ENCODE measurements at places on chromosomes 6 and 20.

DNA sequence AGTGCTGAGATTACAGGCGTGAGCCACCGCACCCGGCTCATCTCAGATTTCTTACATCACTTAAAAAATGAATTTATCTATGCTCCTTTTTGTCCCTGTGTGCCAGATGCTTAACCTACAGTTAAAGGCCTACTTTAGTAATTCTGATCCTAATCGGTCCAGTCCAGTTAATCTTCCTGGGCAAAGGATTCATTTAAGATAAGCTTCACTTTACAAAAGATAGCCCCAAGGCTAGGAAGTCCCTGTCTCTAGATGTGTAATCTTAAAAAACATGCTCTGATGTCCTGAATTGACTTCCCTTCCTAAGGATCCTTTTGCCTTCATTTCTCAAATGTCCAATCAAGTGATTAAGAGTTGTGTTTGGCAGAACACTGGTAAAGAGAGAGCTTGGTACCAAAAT is 68.4 kb upstream of the IPCEF1 start:
- H3K4me1 ChIP-seq, result no peaks in the 10 kb centered on the region
- no peaks in the 10 kb centered on the region for H3K27me3 ChIP-seq
- no peaks in the 10 kb centered on the region for H3K36me3 ChIP-seq
- H3K4me3 ChIP-seq, result no peak overlapping the region

- no peaks in the 10 kb centered on the region for H3K27me3 ChIP-seq
- no peaks in the 10 kb centered on the region for H3K36me3 ChIP-seq
- H3K4me3 ChIP-seq, result no peak overlapping the region
- no peak for DNase-seq
- H3K4me1 ChIP-seq, result no peaks in the 10 kb centered on the region
These were observed 732.8 kb upstream of the CITED2 start for GRCh38 chr6:140107216-140107615.

- no peaks in the 10 kb centered on the region for H3K27me3 ChIP-seq
- no peaks in the 10 kb centered on the region for H3K4me1 ChIP-seq
- H3K36me3 ChIP-seq, result no peaks in the 10 kb centered on the region
- no peak overlapping the region for H3K4me3 ChIP-seq
- H3K27ac ChIP-seq, result no peak overlapping the region
These were observed 161.0 kb downstream of the CDK19 start for GRCh38 chr6:110654096-110654820.

GRCh38 chr6:84242265-84242664 is 14.8 kb upstream of the CEP162 start:
- H3K4me1 ChIP-seq, result no peaks in the 10 kb centered on the region
- no peak overlapping the region for H3K4me3 ChIP-seq
- H3K27ac ChIP-seq, result no peak overlapping the region
- H3K36me3 ChIP-seq, result no peaks in the 10 kb centered on the region

DNA sequence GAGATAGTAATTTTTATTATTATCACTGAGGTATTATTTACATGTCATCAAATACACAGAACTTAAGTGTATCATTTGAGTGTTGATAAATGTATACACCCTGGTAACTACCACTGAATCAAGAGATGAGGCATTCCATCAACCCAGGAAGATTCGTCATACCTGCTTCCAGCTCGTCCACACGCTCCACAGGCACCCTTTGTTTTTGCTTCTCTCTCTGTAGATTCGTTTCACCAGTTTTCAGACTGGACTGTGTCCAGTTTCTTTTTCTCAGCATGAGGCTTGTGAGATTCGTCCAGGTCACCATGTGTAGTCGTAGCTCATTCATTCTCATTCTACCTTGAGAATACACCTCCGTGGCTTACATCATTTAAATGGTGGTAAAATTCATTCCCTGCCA is 64.5 kb downstream of the BFSP1 start:
- no peaks in the 10 kb centered on the region for H3K36me3 ChIP-seq
- no peaks in the 10 kb centered on the region for H3K4me1 ChIP-seq
- no peak overlapping the region for H3K27ac ChIP-seq
- H3K4me3 ChIP-seq, result no peak overlapping the region

GRCh38 chr20:58708246-58708931 is 15.8 kb downstream of the NPEPL1 start:
- no peaks in the 10 kb centered on the region for H3K4me1 ChIP-seq
- H3K4me3 ChIP-seq, result no peak overlapping the region
- H3K36me3 ChIP-seq, result peaks cover 38% of the 10 kb centered on the region
- H3K27me3 ChIP-seq, result no peaks in the 10 kb centered on the region

GRCh38 chr20:3111995-3112394 is 27.5 kb upstream of the AVP start:
- no peak overlapping the region for H3K4me3 ChIP-seq
- peaks cover 24% of the 10 kb centered on the region for H3K36me3 ChIP-seq
- H3K27me3 ChIP-seq, result no peaks in the 10 kb centered on the region
- H3K4me1 ChIP-seq, result no peaks in the 10 kb centered on the region
- no peak for DNase-seq
- no peak overlapping the region for H3K27ac ChIP-seq

GRCh38 chr20:39619271-39619785 is 657.2 kb downstream of the DHX35 start:
- H3K4me3 ChIP-seq, result no peak overlapping the region
- H3K27me3 ChIP-seq, result no peaks in the 10 kb centered on the region
- H3K27ac ChIP-seq, result no peak overlapping the region

GRCh38 chr6:125700581-125701353 is 48.7 kb upstream of the HEY2 start:
- DNase-seq, result no peak
- H3K4me1 ChIP-seq, result no peaks in the 10 kb centered on the region
- H3K36me3 ChIP-seq, result no peaks in the 10 kb centered on the region
- H3K27me3 ChIP-seq, result peaks cover 9% of the 10 kb centered on the region

DNA sequence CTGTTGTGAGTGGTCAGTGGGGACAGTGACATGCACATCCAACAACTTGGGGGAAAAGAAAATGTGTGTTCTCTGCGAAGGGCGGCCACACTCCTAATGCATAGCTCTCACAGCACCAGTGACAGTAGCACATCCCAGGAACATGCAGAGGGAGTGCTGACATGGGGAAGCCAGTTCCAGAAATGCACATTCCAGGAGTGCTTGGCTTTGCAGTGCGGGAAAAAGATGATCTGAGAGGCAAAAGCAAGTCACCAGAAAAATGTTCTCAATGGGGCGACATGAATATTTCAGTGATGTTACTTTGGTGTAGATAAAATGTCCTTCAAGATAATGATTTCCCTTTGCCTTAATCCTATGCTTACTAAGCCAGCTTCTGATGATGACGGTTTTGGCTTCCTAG is 42.9 kb upstream of the PDE10A start:
- DNase-seq, result no peak
- H3K27ac ChIP-seq, result no peak overlapping the region
- no peaks in the 10 kb centered on the region for H3K36me3 ChIP-seq

DNA sequence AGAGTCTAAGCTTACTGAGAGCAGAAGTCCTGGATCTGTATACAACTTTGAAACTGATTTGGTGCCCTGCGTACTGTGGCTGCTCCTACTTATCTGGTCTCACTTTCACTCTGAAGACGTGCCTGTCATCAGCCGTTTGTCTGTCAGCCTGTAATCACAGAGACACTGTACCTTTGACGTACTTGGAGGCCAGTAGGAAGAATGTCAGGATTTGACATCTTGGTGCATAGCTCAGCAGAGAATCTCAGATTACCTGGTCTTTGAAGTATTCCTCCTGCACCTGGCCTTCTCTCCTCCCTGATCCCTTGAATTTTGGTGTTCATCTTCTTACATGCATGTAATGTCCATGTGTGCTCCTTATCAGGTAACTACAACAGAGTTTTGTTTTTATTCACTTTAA is 37.7 kb downstream of the DSE start:
- no peak overlapping the region for H3K4me3 ChIP-seq
- H3K27ac ChIP-seq, result no peak overlapping the region
- H3K4me1 ChIP-seq, result no peaks in the 10 kb centered on the region
- DNase-seq, result no peak
- no peaks in the 10 kb centered on the region for H3K27me3 ChIP-seq

DNA sequence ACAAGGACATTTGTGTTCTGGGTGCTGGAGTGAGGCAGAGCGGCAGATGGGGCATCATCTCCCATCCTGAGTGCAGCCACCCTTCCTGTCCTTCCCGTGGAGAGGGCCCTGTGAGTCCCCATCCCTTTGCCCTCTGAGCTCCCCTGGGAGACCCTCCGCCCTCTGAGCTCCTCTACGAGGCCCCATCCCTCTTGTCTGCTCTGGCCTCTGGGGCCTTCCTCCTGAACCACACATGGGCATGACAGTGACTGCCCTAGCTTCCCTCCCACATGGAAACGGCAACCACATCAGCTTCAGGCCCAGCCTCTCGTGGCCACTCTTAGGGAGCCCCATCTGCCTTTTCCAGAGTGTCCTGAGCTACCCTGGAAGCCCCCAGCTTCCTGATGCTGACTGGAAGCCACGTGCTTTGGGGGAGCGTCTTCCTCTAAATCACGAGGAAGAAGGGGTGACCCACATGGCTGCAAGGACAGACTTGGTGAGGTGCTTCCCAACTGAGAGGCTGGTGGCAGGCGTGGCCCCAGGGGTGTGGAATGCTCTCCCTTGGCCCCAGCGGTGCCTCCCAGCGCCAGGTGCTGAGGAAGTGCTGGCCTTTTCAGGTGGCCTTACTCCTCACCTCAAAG is 52.6 kb downstream of the GINS1 start:
- no peaks in the 10 kb centered on the region for H3K4me1 ChIP-seq
- H3K27me3 ChIP-seq, result no peaks in the 10 kb centered on the region
- 0 out of 2 replicates have a peak overlapping the region, but pooled peaks have one; percentile 14 for H3K27ac ChIP-seq
- no peak for DNase-seq
- no peak overlapping the region for H3K4me3 ChIP-seq

- H3K36me3 ChIP-seq, result no peaks in the 10 kb centered on the region
- DNase-seq, result no peak
- no peaks in the 10 kb centered on the region for H3K27me3 ChIP-seq
- no peak overlapping the region for H3K27ac ChIP-seq
- no peak overlapping the region for H3K4me3 ChIP-seq
These were observed 190.2 kb upstream of the SSTR4 start for GRCh38 chr20:22844959-22845358.

- H3K36me3 ChIP-seq, result no peaks in the 10 kb centered on the region
- H3K4me3 ChIP-seq, result no peak overlapping the region
- H3K27ac ChIP-seq, result no peak overlapping the region
- peaks cover 17% of the 10 kb centered on the region for H3K27me3 ChIP-seq
- DNase-seq, result no peak
- no peaks in the 10 kb centered on the region for H3K4me1 ChIP-seq
These were observed 861 bp downstream of the PPP1R14C start for GRCh38 chr6:150143516-150144293.

DNA sequence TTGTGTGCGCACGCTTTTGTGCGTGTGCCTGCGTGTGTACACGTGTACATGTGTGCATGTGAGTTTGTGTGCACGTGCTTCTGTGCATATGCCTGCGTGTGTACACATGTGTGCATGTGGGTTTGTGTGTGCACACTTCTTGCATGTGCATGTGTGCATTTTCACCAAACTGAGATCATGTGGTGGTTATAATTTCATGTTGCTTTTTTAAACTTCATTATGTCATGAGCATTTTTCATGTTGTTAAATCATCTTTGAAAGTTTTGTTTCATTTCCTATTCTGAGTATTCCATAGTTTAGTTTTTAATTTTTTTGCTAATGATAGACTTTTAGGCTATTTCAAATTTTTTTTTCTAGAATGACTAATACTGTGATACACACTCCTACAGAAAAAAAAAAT is 6.4 kb upstream of the CST3 start:
- no peaks in the 10 kb centered on the region for H3K4me1 ChIP-seq
- peaks cover 2% of the 10 kb centered on the region for H3K27me3 ChIP-seq
- DNase-seq, result no peak
- H3K27ac ChIP-seq, result no peak overlapping the region

GRCh38 chr20:62047666-62048345 is 17.9 kb downstream of the TAF4 start:
- no peaks in the 10 kb centered on the region for H3K27me3 ChIP-seq
- H3K36me3 ChIP-seq, result no peaks in the 10 kb centered on the region
- H3K4me1 ChIP-seq, result no peaks in the 10 kb centered on the region
- DNase-seq, result no peak

DNA sequence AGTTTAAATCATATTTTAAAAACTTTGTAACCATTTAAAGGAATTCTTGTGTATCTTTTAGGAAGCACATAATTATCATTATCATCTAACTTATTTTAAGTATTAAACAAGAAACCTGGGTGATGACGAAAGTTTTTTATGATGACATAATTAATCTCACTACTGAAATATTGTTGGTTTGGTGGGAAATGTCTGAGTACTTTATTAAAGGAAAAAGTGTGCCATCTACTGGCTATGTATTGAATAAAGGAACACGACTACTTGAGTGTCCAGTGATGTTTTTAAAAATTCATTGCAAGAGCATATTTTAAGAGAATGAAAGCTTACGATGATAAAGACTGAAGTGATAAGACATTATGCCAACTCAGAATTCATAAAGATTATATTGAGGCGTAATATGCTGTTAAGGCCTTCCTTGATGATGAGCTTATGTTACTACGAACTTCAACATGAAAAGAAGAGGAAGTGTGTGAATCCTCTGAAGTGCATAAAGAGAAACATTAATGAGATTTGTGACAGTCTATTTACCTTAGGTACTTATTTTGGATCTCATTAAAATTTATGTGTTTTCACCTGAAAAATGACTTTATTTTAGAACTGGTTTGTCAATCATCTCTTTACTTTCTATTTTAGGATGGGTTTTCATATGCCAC is 12.0 kb upstream of the TRMT11 start:
- no peaks in the 10 kb centered on the region for H3K27me3 ChIP-seq
- no peak for DNase-seq
- no peaks in the 10 kb centered on the region for H3K4me1 ChIP-seq
- H3K27ac ChIP-seq, result no peak overlapping the region

Measured in DND-41 (cell line).